Non-pigmented ciliary epithelial cell (primary cell): ENCODE measurements at places on chromosomes 16 and 17.

- DNase-seq = peak; percentile 59
These were observed 36.6 kb downstream of the ARHGAP23 start for GRCh38 chr17:38464723-38465390.

DNA sequence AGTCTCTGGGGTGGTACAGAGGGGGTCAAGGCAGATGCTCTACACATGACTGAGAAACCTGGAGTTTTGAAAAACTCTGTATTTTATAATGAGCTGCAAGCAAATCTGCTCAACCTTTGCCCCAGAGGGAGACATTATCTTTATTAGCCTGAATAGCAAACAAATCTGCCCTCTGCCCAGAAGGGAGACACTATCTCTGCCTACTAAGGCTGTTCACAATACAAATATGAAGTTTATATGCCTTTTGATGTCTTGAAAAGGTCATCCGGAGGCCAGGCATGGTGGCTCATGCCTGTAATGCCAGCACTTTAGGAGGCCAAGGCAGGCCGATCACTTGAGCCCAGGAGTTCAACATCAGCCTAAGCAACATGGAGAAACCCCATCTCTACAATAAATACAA is 11.0 kb upstream of the XYLT1 start:
- DNase-seq = no peak

GRCh38 chr17:56826611-56827414 is 6.9 kb downstream of the C17orf67 start:
- DNase-seq = no peak

- DNase-seq = no peak
These were observed 335 bp downstream of the TMEM11 start for GRCh38 chr17:21213638-21214014.

- no peak for DNase-seq
These were observed 140.1 kb downstream of the CCDC182 start for GRCh38 chr17:57604771-57605674.

- DNase-seq = no peak
These were observed 69.6 kb upstream of the ARL4D start for GRCh38 chr17:43329183-43329582.

DNA sequence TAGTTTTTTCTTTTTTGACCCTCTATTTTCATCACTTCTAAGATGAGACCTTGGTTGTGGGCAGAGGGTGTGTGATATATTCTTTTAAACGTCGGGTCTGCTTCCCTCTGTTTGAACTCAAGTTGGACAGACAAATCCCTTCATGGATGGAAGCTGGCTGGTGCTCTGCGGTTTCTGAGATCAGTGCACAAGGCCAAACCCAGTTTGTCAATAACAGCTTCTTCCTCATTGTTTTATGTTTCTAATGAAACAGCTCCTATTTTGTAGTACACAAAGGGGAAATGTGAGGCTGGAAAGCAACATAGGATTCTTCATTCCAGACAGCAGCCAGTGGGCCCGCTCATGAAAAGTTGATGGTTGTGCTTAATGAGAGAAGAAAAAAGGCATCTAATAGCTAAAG is 159.6 kb downstream of the PRKCA start:
- no peak for DNase-seq
